Activated T-cell treated with anti-CD3 and anti-CD28 coated beads for 4 hours (primary cell): ENCODE measurements at places on chromosomes 5 and 9.

DNA sequence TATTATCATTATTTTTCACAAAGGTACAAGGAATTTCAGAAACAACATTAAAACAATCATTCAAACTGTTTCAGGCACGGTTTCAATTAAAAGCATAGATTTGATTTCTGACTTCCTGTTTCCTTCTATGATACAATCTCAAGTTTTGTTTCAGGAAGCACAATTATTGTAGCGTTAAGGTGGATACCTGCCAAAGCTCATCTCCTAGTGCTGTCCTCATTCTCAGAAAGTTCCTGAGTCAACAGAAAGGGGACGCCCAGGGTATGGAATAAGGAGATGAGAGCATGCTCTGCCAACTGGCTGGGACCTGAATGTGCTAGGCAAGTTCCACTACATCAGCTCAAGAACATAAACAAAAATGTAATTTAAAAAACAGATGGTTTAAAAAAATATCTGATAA lies 2.0 kb upstream of the TRIM14 start:
- no peak for DNase-seq

GRCh38 chr5:61951295-61951694 lies 354.7 kb upstream of the KIF2A start:
- DNase-seq = no peak

- DNase-seq = no peak
Observed at GRCh38 chr9:28678097-28678496, 1104.8 kb upstream of the C9orf72 start.

GRCh38 chr9:86764671-86765343 lies 182.5 kb downstream of the GAS1 start:
- no peak for DNase-seq

GRCh38 chr9:69155341-69156030 lies 18.6 kb upstream of the TJP2 start:
- no peak for DNase-seq

GRCh38 chr9:78595200-78595945 lies 298.4 kb downstream of the PSAT1 start:
- no peak for DNase-seq

GRCh38 chr5:150108711-150109514 lies 22.6 kb upstream of the CSF1R start:
- DNase-seq = no peak

DNA sequence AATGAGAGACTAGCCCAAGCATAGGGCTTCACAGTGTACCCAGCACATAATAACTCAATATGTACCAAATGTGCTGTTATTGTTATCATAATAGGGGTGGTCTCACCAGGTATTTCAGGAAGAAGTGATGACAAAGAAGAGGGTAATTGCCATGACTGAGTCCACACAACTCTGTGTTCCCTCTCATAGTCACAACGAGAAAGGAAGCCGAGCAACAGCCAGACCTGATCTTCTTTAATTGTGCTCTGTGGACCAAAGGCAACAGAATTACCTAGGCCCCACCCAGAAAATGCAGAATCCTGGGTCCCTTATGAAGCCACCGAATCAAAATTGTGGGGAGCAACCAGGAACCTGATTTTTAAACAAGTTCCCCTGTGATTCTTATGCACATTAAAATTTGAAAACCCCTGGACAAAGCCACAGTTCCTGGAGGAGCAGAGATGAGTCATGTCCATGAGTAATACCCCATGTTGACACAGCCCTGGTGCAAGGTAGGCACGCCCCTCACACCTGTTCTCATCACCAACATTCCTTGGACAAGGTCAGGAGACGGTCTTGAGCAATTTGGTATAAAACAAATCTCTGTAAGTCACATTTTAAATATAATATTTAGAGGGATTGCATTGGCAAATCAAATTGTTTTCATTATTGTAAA lies 5.2 kb downstream of the FGF1 start:
- no peak for DNase-seq

- DNase-seq = no peak
Observed at GRCh38 chr5:12284604-12285003, 380.4 kb upstream of the CTNND2 start.

GRCh38 chr9:131579789-131580211 lies 34.5 kb downstream of the PRRT1B start:
- no peak for DNase-seq

DNA sequence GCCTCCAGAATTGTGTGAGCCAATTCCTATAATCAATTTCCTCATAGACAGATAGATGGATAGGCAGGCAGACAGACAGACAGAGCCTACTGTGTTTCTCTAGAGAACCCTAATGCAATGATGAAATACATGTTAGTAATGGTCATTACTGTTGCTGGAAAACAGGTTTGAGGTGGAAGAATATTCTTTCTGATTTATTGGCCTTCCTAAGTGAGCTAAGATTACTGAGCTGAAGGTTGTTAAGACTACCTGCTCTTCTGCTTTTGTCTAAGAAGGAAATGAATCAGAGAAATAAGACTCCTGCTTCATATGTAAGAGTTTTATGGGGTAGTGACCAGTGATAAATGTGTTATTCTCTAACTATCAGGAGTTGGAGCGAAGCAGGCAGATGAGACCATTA lies 219.9 kb downstream of the ELAVL2 start:
- DNase-seq = no peak

GRCh38 chr9:107260437-107261081 lies 22.5 kb upstream of the RAD23B start:
- DNase-seq = no peak

DNA sequence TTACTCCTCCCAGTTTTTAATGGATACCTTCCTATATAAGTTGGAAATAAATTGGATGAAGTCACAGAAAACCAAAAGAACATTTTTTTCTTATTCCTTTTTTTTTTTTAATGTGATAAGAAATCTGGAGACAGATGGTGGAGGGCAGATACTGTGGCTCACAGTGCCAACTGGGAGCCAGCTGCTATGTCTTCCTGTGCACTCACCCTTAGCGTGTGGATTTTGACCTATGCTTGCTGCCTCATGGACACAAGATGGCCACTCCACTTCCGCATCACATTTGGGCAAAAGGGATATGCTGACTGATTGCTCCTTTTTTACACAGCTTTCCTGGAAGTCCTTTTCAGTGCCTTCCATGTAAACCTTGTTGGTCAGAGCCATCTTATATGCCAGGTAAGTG lies 342.6 kb downstream of the MAN2A1 start:
- no peak for DNase-seq
